ENCODE measurements at places on chromosomes 7 and 10.

GRCh38 chr10:74377476-74377875 lies 226.5 kb downstream of the ADK start:
- no peaks in the 10 kb centered on the region for H3K27me3 ChIP-seq
- no peaks in the 10 kb centered on the region for H3K36me3 ChIP-seq
- H3K4me3 ChIP-seq, result no peak overlapping the region
- DNase-seq, result no peak

DNA sequence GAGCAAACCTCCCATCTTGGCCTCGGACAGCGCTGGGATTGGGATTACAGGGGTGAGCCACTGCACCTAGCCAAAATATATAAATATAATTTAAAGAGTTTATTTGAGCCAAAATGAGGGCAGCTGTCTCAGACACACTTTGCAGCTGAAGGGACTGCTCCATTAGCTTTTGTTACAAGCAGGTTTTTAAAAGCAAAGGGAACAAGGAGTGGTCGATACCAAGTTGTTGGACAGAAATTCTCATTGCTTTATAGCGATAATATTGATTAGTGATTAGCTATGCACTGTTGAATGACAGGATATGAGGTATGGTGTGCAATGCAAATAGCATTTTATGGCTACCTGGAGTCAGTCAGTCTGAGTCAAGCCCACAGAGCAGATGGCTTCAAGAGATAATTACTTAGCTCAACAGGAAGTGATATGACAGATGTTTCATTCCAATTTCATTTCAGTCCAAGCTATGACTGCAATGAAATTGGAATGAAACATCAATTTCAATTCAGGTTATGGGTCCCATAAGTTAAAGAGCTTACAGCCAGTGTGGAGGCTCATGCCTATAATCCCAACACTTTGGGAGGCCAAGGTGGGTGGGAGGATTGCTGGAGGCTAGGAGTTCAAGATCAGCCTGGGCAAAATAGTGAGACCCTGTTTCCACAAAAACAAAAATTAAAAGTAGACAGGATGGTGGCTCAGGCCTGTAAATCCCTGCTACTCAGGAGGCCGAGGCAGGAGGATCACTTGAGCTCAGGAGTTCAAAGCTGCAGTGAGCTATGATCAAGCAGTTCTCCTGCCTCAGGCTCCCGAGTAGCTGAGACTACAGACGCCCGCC lies 23.1 kb downstream of the TYW1 start:
- no peak for DNase-seq
- H3K4me1 ChIP-seq, result no peaks in the 10 kb centered on the region
- no peak overlapping the region for H3K27ac ChIP-seq
- H3K4me3 ChIP-seq, result no peak overlapping the region

- H3K36me3 ChIP-seq, result no peaks in the 10 kb centered on the region
- H3K4me3 ChIP-seq, result no peak overlapping the region
- H3K4me1 ChIP-seq, result no peaks in the 10 kb centered on the region
Measured at GRCh38 chr10:2825841-2826240, 241.5 kb upstream of the PFKP start.

DNA sequence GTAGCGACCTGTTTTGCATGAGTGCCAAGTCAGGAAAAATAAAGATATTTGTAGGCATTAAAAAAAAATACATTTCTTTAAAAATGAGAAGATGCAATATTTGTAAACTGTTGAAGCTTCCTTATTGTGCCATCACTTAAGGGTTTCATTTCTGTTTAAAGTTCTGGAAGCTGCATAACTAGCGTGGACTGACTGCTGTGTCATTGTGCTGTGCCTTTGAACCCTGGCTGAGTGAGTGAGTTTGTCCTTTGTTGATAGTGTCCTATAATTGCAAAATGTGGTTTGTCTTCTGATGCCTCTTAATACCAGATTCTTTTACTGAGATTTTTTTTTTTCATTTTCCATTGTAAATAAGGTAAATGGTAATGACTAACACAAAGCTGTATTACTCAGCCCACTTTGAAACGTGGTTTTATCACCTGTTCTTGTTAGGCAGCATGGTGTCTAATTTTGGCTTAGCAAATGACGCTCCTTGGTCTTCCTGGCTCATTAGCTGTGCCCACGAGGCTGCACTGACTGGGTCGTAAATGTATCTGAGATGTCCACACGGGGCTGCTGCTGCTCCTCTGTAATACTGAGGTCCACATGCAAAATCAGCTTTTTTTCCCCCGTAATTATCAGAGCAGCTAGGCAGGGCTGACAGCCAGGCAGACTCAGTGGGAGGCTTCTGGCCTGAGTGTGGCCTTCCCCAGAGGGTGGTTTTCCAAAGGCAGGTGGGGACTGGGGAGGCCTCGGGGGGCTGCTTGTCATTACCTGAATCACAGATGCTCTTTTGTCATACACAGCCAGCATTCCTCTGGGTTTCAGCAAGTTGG lies 14.8 kb downstream of the ZSCAN25 start:
- H3K27ac ChIP-seq, result no peak overlapping the region
- H3K27me3 ChIP-seq, result no peaks in the 10 kb centered on the region
- DNase-seq, result no peak
- no peak overlapping the region for H3K4me3 ChIP-seq
- peaks cover 12% of the 10 kb centered on the region for H3K36me3 ChIP-seq

DNA sequence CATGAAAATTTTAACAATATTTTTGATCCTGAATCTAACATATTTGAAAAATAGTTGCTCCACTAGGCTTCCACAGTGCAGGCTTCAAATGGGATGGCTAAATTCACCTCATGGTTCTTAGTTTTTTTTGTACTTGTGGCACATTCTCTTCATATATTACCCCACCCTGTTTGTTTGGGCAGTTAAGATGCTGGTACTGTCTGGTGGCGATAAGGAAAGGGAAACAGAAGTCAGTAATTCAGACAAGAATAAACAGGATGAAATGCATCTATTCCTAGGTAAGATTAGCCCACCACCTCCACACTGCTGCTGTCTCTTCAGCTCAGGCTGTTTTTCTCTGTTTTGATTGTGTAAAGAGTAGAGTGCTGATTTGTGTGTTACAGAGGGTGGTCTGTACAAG lies 44.2 kb downstream of the GLRX3 start:
- H3K36me3 ChIP-seq, result peaks cover 5% of the 10 kb centered on the region
- no peak overlapping the region for H3K4me3 ChIP-seq
- DNase-seq, result no peak
- no peak overlapping the region for H3K27ac ChIP-seq
- no peaks in the 10 kb centered on the region for H3K27me3 ChIP-seq

GRCh38 chr10:24408365-24408764 lies 199.4 kb downstream of the KIAA1217 start:
- no peak overlapping the region for H3K27ac ChIP-seq
- H3K36me3 ChIP-seq, result no peaks in the 10 kb centered on the region
- H3K4me1 ChIP-seq, result no peaks in the 10 kb centered on the region
- DNase-seq, result no peak
- H3K4me3 ChIP-seq, result no peak overlapping the region

DNA sequence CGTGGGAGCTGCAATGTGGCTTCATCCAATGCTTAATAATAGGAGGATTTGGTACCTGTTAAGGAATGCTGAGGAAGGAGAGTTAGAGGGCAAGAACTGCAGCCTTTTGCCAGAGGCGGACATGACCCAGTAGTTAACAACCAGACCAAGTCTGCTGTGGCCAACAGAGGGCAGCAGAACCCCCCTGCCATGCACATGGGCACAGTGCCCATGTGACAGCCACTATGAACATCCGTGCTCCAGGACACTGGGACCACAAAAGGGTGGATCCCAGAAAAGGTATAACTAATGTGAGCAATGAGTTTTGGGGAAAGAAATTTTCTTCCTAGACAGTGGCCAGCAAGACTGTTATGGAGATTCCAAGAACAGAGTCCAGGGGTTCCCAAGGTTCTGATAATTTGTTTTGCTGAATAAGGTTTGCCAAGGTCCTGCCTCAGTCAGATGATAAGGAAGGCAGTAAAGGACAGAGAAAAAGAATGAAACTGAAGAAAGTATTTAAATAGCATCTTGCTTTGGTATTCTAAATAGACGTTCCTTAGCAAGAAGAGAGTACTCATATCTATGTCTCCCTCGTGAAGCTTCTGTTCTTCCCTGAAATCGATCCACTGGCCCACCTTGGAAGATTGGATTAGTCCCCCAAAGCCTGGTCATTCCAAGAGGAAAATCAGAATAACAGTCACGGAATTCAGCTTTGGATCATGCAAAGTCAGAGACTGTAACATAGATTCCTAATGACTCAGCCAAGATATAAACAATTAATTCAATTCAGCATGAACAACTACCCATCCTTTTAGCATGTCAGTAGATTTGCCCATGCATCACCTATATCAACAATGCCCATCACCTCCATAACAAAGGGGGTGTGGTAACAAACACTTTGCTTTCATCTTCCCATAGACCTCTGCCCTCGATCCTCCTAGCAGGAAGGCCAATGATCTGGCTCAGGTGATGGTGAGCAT lies 56.0 kb downstream of the LGI1 start:
- peak; percentile 69 for DNase-seq
- H3K27me3 ChIP-seq, result no peaks in the 10 kb centered on the region
- H3K4me3 ChIP-seq, result no peak overlapping the region
- H3K4me1 ChIP-seq, result no peaks in the 10 kb centered on the region

DNA sequence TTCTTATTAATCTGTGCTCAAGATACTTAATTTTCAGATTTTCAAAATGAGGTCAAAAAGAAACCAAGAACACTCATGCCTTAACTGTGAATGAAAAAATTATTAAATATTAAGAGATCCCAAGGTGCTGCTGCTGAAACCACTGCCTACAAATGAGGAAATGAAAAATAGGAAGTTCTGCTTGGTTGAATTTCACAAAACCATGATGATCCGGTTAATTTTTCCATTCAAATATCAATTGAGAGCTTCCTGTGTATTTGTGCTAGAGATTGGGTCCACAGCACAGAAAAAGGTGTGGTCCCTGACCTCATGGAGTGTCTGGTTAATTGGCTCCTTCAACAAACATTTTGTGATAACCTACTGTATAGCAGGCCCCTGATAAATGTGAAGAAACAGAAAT lies 132.7 kb upstream of the YAE1 start:
- H3K27me3 ChIP-seq, result no peaks in the 10 kb centered on the region
- no peak overlapping the region for H3K4me3 ChIP-seq
- no peak for DNase-seq
- H3K4me1 ChIP-seq, result no peaks in the 10 kb centered on the region
